ENCODE measurements at places on chromosomes 4 and X.

DNA sequence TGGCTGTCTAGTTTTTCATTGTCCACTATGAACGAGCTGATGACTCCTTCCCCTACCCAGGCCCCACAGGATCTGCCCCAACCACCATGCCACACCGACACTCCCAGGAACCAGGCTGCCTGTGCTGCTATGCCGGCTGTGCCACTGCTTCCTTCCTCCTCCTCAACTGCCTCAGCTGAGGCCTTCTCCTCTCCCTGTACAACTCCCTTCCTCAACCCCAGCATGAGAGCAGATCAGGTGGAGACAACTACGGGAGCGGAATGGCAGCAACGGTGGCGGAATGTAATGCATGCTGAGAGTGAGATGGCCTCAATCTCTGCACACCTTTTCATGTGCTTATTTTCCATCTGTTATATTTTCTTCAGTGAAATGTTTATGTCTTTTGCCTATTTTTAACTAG is 76.3 kb upstream of the ASB12 start:
- no peak for DNase-seq

- peak; percentile 74 for DNase-seq
These were observed 1.2 kb downstream of the BCOR start for GRCh38 chrX:40096395-40097091.

GRCh38 chr4:8182858-8183725 is 16.0 kb upstream of the SH3TC1 start:
- DNase-seq, result no peak

- DNase-seq, result no peak
These were observed 117.3 kb downstream of the CPZ start for GRCh38 chr4:8709729-8710360.

DNA sequence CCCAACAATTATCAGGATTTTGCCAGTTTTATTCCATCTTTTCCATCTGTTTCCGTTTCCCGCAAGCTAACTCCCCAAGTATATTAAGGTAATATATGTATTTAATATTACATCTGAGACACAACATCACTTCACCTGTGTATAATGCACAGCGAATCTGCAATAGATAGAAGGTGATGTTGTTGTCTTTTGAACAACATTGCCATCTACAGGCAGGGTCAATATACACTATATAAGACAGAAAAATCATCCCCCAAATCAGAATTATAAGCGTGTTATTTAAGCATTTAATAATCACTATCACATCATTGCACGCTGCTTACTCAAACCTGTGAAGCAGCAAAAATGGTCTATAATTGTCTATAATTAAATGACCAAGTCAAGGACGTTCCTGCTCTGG is 1115.5 kb downstream of the NLGN4X start:
- no peak for DNase-seq

DNA sequence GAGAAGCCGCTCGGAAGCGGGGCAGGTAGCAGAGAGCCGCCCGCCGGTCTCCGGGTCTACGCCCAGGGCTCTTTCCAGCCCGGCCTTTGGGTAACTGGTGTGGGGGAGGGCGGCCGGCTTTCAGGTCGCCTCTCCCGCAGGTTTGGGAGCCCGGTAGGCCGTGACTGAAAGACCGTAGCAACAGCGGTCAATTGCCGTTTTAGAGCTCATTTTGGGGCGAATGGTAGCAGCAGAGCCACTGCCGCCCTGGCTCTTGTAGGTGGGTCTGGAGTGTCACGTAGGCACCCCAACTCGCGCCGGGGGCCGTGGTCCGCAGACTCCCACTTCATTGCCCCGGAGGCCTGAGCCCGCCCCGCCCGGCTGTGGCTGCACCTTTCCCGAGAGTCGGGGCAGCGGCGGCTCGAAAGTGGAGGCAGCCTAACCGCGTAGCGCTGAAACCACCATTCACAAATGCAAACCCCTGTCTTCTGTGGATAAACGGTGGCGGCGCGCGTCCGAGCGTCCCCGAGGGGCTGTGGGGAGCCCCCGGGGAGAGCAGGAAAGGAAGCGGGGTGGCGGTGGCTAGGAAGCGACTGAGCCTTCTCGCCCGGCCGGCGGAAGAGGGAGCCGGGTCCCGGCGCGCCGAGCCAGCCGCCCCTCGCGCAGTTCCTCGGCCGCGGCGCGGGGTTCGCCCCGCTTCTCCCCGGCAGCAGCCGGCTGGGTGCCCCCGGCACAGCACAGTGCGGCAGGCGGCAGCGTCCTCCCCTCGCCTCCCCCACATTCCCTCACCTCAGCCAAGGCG is 2185.1 kb upstream of the TENM3 start:
- DNase-seq, result no peak

DNA sequence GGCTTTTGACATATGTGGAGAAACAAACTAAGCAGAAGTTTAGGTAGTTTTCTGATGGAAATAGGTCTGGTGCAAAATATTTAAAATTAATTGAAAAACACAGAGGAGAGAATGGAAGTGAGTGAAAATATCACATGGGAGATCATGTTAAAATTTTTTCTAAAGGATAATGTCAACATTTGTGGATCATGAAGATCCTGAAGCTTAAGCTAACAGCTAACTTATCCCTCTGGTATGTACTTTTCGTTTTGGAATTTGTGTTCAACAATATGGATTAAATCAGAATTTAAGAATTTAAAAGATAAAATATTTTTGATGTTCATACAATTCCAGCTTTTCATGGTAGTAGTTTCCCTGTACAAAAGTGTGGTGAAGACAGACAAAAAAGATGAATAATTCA is 572.8 kb upstream of the FAM241A start:
- DNase-seq, result no peak

GRCh38 chrX:101220662-101221260 is 1.2 kb downstream of the DRP2 start:
- DNase-seq, result no peak

DNA sequence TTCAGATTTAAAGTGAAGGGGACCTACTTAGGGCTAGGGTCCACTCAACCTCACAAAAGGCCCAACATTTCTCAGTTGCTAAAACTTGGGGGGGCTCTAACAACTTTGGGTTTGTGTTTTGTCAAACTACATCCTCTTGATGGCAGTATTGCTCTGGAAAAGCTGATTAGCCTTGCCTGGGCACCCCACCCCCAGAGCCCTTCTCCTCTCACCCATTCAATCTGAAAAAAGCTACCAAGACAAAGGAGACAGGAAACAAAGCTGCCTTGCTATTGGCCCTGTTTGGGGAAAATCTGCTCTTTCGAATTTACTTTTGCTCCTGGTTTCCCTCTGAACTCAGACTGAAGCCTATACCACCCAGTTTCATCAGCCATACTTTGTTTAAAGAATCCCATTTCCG is 195.2 kb upstream of the STK26 start:
- peak; percentile 61 for DNase-seq

GRCh38 chr4:62161446-62161845 is 961.3 kb downstream of the ADGRL3 start:
- no peak for DNase-seq

- no peak for DNase-seq
These were observed 15.6 kb downstream of the EDNRA start for GRCh38 chr4:147496500-147496899.

GRCh38 chrX:37817579-37817978 is 29.8 kb downstream of the DYNLT3 start:
- DNase-seq, result no peak

DNA sequence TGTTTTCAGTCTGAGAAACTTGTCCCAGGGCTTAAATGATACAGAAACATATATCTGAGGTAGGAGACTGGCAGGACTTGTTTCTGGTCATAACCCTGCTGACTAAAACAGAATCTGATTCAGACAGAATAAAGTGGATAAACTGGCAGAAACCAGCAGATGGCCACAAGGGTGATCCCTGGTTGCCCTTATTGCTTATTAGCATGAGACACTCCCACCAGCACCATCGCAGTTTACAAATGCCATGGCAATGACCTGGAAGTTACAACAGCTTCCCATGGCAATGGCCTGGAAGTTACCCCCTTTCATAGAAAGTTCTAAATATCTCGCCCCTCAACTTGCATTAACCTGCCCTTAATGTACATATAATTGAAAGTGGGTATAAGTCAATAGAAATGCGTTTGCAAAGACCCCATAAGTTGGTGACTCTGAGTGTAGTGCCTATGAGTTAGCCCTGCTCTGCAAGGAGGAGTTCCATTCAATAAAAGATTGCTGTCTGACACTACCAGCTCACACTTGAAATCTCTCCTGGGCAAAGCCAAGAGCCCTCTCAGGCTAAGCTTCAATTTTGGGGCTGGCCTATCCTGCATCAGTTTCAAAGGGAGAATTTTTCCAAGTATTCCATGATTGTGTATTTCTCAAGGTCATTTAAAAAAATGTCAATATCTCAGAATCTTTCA is 52.9 kb upstream of the PAGE5 start:
- DNase-seq, result no peak

DNA sequence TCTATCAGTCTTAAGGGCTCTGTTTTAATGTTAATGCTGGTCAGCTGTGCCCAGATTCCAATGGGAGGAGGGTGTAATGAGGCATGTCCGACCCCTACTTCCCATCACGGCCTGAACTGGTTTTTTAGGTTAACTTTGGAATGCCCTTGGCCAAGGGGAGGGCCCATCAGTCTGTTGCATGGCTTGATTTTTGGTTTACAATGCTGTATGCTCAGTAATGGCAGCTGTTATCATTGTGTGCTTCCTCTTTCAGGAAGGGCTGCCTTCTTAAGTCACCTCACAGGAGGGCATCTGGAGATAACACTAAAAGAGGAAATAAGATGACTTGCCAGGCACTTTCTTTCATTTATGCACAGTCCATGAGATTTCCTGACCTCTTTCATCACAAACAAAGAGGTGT is 36.3 kb downstream of the ATXN3L start:
- no peak for DNase-seq

DNA sequence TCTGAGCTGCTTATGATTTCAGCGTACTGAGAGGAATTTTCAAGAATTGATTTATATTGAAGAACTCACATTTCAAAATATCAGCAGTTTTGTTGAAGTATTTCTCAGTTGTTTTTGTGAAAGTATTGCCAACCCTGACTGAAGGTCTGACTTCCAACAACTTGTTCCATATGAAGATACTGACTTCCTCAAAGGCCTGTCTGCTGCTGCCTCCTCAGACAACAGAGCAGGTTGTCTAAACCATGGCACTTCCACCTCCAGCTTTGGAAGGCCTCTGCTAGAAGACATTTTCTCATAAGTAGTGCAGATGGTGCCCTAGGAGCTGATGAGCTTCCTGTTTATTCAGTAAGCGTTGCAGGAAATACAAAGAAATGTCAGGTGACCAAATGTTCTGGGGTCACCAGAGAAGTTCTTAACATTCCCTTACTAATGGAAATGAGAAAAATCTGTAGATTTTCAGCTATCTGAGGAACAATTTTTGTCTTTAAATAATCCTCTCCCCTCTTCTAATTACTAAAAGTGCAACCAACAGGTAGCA is 28.8 kb downstream of the FGF2 start:
- no peak for DNase-seq

GRCh38 chr4:114986133-114986532 is 127.3 kb downstream of the NDST4 start:
- DNase-seq, result no peak
